ENCODE measurements at places on chromosomes 2 and 18.

DNA sequence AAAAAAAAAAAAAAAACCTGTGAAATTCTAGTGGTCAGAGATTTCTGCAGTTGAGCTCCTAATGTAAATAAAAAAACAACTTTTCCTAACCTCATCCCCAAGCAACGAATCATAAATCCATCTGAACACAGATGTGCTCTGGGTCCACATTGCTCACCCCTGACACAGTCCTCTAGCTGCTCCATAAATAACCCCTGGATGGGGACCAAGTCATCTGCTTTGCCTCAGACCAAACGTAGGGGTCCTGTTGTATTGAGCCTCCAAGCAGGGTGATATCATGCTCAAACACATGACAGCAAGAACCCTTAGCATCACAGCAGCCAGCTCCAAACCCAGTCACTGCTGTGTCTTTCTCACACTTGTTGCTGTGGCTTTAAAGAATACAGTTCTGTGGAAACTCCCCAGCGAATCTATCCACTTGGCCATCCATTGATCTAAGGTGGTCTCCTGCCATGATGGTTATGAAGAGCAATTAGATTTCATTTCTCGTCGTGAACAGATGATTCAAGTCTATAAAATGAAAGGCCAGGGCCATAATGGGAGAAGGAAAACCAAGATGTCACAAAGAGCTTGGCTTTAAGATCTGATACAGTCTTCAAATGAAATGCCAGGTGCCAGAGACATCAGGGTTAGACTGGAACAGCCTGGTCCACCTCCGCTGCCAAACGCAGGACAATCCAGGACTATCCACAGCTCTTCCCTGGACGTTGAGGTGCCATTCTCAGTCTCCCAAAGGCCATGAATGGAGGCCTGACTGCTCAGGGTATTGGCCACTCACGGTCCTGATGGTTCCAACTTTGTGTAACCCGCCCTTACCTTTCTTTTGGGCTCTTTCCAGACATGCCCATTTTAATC lies 39.0 kb downstream of the TBC1D8 start:
- DNase-seq, result no peak

DNA sequence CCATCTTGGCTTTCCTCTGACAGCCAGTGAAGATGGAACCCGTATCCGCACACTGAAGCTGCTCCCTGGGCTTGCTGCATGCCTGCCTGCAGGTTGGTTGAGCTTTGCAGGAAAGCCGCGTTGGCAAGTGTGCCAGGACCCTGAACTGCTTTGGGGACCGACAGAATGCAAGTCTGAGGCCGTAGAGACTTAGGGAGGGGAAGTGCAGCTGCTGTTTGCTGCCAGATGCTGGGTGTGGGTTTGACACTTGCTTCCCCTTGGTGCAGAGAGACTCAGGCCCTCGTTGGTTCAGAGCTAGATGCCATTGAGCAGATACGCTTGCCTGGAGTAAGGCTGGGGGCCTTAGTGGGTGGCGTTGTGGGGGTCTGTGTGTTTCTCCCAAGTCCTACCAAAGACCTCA lies 13.1 kb upstream of the PHLPP1 start:
- DNase-seq, result no peak

GRCh38 chr2:100193291-100193710 lies 50.9 kb upstream of the AFF3 start:
- no peak for DNase-seq

DNA sequence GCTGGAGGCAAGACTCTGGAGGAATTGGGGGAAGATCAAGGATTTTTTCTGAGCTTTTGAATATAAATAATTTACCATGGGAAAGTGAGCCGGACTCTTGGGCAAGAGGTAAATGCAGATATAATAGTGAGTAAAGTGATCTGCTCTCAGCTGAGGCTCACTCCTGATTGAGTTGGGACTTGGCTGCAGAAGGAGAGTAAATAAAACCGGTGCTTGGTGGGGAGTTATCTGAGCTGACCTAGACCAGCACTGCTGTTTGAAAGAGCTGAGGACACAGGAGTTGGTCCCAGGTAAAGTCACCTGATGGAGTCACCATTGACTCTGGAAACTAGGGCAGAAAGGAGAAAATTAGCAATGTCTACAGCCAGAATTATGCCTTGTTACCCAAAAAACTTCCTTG lies 57.3 kb upstream of the LRPPRC start:
- DNase-seq, result no peak

DNA sequence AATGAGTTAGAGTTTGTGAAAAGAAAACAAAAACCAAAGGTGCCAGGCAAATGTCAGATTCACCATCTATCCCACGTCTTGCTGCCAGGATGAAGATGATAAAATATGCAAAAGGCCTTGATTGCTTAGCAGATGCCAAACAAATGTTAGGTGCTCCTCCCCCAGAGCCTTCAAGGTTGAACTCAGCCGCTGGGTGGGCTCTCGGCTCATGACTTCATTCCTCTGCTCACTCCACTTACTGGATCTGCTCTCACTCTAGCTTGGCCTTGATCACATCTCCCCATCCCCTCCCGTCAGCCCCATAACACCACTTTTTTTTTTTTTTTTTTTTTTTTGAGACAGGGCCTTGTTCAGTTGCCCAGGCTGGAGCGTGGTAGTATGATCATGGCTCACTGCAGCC lies 38.5 kb downstream of the SH2D6 start:
- no peak for DNase-seq

All from WTC11 (cell line).